ENCODE measurements at places on chromosomes 16 and 17. TPM values are rescaled to one million over a fixed set of nuclear protein-coding genes. Genes with fewer than 3 reads are reported as not detected.

- DNase-seq, result no peak
Observed at GRCh38 chr16:6964679-6965078, 368.0 kb upstream of the RBFOX1 start.

DNA sequence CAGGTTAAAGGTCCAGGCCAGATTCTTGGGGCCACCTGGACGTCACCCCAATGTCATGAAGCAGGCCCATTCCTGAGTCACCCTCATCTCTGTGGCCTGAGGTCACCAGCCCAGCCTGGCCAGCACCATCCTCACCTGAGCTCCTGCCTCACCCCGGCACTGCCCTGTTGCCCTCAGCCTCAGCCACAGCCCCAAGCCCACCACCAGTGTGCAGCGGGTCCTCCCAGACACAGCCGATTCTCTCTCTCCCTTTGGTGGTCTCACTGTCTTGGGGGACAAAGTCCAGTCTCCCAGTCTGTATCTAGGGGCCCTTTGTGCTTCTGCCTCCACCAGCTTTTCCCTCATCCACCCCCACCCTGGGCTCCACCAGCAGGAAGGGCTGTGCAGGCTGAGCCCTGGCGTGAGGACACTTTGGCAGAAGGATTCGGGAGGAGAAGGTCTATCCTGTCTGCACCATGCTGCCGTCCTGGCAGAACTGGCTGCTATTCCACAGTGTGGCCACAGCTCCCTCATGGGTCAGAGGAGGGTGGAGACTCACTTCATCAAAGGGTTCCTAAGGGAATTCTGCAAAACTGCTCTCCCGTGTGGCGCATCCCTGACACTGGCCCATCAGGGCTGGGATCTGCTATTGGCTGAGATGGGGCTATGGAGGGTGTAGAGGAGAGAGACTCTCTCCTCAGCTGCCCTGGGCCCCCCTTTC lies 64.3 kb downstream of the PRMT7 start:
- no peak for DNase-seq

DNA sequence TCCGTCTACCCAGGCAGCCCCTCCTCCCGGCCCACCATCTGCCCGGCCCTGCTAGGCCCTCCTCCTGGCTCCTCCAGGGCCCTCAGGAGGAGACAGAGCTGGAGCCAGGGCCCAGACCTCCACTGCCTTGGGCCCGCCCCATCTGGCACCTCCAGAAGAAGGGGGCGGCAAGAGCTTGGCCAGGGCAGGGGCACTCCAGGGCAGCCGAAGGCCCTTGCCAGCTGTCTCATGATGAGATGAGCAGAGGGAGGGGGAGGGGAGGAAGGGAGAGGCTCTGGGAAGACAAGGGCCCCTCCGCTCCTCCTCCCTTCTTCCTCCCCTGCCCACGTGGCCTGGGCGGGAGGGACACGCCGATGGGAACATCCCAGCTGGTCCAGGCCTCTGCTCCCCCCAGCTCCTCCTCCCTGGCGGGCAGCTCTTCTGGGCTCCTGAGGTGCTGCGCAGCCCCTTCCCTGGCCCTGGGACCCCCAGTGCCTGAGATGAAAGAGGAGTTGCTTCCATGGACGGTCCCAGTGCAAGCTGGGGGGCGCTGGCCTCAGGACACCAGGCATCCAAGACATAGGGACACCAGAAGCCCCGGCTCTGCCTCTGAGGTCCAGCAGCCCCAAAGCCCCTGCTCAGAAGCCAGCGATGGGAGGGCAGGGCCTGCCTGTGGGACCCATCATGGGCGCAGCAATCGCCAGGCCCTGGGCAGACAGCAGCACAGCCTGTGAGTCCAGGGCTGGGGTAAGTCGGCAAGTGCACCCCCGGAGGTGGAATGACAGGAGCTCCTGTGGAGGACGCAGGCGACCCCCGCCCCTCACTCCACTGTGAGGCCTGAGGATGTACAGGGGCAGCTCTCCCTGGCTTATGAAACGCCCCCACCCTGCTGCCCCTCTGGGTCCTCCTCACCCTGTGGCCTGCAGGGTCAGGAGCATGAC lies 23.6 kb upstream of the ENPP7 start:
- no peak for DNase-seq

- DNase-seq, result no peak
Observed at GRCh38 chr17:78952706-78953105, 27.0 kb downstream of the LGALS3BP start.

DNA sequence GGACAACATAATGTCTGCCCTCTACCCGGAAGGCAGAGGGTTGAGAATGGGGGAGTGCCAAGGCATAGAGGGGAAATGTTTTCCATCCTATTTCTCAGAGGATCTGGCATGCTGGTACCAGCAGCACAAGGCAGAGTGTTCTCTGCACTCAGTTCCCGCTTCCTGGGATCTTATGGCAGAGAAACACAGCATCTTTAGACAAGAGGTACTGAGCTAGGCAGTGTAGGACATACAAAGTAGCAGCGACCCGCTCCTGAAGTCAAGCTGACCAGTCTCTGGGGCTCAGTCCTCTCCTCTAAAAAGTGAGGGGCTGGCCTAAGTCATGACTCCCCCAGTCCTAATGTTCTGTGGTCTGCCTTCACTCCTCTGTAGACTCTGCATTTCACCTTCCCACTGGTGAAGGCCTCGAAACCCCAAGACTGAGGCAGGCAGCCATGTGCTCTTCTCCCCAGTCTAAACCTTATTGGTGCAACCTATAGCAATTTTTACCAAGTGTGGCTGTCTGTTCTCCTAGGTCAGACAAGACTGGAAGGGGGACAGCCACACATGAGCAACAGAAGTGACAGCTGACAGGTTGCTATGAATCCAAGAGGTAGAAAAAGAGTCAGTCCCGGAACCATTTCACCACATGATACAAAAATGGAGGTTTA lies 11.3 kb upstream of the TSPOAP1 start:
- DNase-seq, result no peak

GRCh38 chr16:77536809-77537208 lies 102.0 kb upstream of the ADAMTS18 start:
- peak; percentile 75 for DNase-seq

DNA sequence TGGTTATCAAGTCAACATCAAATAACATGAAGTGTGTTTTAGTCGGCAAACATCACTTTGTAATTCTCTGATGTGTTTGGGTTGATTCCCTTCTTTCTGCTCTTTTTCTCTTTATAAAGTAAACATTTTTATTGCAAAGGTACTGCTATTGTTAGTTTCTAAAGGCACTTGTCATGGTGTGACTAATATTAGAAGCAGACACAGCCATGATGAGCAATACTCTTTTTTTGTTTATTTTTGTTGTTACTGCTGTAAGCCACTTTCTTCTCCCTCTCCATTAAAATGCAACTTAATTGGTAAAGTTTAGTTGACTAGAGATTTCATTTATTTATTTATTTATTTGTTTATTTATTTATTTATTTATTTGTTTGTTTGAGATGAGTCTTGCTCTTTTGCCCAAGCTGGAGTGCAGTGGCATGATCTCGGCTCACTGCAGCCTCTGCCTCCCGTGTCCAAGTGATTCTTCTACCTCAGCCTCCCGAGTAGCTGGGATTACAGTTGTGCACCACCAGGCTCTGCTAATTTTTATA lies 424.7 kb downstream of the WWOX start:
- no peak for DNase-seq

DNA sequence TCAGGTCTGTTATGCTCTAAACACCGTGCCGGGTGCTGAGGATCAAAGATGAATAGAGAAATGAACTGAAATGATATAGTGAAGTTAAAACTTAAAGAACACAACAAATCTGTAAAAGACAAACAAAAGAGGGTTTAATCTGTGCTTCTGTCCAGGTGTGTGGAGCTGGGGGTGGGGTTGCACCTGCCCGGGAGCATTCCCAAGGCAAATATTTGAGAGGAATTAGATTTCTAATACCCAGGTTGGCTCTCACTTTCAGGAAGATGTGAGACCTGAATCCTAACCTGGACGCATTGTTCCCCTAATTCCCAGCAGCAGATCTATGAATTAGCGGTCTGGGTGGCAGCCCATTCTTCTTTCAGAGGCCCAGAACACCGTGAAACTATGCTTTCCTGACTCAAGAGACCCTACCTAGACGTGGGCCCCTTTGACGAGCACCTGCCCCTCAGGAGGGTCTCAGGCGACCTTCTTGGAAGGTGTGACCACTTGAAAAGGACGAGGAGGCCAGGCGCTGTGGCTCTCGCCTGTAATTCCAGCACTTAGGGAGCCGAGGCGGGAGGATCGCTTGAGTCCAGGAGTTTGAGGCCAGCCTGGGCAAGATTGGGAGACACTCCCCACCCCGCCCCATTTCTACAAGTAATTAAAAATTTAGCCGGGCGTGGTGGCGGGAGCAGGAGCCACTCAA lies 677 bp upstream of the RANGRF start:
- no peak for DNase-seq

- no peak for DNase-seq
Observed at GRCh38 chr17:15955793-15956541, 11.0 kb downstream of the ADORA2B start.

- DNase-seq, result no peak
Observed at GRCh38 chr17:77792626-77793025, 165.9 kb upstream of the TNRC6C start.

- DNase-seq, result no peak
Observed at GRCh38 chr17:56886288-56886731, 27.5 kb downstream of the TRIM25 start.

GRCh38 chr16:84563786-84564420 lies 54.0 kb downstream of the COTL1 start:
- DNase-seq, result peak; percentile 66

- no peak for DNase-seq
Observed at GRCh38 chr16:17364319-17365210, 106.2 kb downstream of the XYLT1 start.

GRCh38 chr17:57552114-57552624 lies 192.9 kb downstream of the CCDC182 start:
- DNase-seq, result no peak

GRCh38 chr17:81489998-81490992 lies 22.3 kb downstream of the ACTG1 start:
- no peak for DNase-seq

DNA sequence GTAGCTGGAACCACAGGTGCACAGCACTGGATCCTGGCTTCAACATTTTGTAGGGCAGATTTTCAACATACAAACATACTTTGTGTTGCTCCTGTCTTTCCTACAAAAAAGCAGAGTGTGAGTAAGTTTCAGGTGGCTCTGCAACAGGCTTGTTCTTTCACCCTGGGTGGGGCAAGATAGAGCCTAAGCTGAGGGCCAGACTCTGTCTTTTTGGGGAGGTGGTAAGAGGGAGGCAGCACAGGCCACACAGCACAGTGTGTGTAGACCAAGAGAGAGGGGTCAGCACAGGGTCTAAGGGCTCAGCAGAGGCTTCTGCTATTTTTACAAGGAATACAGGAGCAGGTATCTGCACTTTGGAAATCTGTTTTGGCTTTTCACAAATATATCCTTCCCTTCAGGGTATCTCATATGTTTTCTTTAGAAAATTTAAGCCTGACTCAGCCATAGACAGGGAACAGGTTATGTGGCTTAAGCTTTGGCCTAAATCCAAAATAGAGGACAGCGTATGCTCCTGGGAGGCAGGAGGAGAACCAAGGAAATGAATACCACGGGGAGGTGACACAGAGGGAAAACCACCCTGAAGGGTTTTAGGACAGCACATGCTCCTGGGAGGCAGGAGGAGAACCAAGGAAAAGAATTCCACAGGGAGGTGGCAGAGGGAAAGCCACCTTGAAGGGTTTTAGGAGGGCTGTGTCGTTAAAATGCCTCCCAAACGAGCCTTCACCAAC lies 21.6 kb downstream of the EMC8 start:
- no peak for DNase-seq

- no peak for DNase-seq
Observed at GRCh38 chr17:61815863-61816503, 47.3 kb downstream of the BRIP1 start.

DNA sequence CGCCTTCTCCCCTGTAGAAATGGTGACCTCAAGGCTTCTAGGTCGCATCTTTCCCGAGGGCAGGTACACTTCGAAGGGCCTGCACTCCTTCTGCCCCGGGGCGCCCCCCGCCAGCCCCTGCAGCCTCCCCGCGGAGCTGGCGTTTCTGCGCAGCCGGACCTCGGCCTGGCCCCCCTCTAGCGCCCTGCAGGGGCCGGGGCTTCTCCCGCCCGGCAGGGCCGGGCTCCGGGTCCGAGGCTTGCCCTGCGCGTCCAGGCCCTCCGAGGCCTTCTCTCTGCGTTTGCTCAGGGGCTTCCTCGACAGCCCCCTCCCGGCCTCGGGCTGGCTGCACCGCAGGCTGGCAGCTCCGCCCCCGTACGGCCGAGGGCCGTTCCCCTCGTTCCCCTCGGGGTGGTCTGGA lies 2.1 kb downstream of the MEFV start:
- DNase-seq, result no peak

GRCh38 chr16:69402439-69402838 lies 16.6 kb upstream of the TERF2 start:
- DNase-seq, result no peak

DNA sequence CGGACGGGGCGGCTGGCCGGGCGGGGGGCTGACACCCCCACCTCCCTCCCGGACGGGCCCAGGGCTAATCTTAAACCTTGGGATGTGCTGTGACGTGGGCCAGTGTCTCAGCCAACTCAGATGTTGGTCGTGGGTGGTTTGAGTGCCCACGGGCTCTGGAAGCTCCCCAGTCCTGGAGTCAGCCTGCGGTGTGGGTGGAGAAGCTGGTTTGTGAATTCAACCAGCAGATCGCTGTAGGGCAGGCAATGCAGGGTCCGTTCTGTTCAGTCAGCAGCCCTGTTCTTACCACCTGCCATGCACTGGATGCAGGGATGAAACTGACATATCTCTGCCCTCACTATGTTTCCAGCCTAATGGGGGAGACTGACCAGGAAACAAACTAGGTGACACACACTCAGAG lies 8.0 kb upstream of the ZNF500 start:
- no peak for DNase-seq

- DNase-seq, result no peak
Observed at GRCh38 chr16:1102333-1102700, 6.3 kb upstream of the C1QTNF8 start.

Gene NPIPA8
- polyA plus RNA-seq, result 1.1 TPM

Gene SPG7
- polyA plus RNA-seq, result 67.1 TPM

Gene PNMT
- polyA plus RNA-seq, result 4.8 TPM

Gene OR3A3
- 0.09 TPM for polyA plus RNA-seq

Gene ODAD4
- polyA plus RNA-seq, result 0.80 TPM

Gene ELAC2
- polyA plus RNA-seq, result 43.6 TPM

Gene BAIAP3
- 0.65 TPM for polyA plus RNA-seq

Gene CCL14
- 34.6 TPM for polyA plus RNA-seq

Gene QRICH2
- 3.5 TPM for polyA plus RNA-seq

Gene DYNLRB2
- polyA plus RNA-seq, result 0.89 TPM

Gene KRTAP16-1
- not detected for polyA plus RNA-seq

Gene SLX4
- 4.5 TPM for polyA plus RNA-seq

Gene SPATA22
- 0.46 TPM for polyA plus RNA-seq
